ENCODE measurements at places on chromosomes 3 and 15. TPM values are rescaled to one million over a fixed set of nuclear protein-coding genes. Genes with fewer than 3 reads are reported as not detected.

The MRPL3 gene
- 83.7 TPM for polyA plus RNA-seq

The KBTBD12 gene
- polyA plus RNA-seq = 1.2 TPM

DNA sequence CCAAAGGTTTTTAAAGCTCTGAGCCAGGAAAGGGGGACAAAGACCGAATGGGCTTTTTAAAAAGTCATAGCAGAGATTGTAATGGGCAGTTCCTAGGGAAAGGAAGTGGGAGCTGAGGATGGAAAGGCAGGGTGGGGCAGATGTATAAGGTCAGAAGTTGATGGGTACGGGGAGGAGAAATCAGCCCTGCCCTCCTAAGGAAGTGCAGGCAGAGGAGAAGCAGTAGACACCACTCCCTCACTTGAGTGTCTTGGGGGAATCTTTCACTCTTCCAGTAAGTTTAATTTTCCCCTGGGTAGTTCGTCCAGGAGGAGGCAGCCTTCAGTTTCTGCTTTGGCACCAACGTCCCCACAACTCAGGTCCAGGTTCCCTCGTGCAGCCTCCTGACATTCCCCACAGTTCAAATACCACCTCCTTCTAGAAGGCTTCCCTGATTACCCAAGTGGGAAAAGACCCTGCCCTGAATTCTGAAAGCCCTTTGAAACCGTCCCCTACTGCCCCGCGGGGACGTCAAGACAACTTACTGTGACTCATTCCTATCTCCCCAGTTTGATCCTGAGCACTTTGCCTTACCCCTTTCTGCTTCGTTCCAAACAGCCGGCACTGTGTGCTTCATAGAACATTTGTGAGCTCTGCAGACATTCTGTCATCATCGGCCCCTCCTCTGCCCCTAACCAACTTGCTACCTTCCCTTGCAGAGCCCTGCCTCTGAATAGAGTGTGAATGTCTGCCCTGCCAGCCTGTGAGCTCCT lies 14.3 kb upstream of the SRP14 start:
- no peak for DNase-seq

- DNase-seq = no peak
Observed at GRCh38 chr15:86751116-86751515, 671.4 kb downstream of the AGBL1 start.

GRCh38 chr15:40003116-40003916 lies 35.7 kb downstream of the SRP14 start:
- no peak for DNase-seq

DNA sequence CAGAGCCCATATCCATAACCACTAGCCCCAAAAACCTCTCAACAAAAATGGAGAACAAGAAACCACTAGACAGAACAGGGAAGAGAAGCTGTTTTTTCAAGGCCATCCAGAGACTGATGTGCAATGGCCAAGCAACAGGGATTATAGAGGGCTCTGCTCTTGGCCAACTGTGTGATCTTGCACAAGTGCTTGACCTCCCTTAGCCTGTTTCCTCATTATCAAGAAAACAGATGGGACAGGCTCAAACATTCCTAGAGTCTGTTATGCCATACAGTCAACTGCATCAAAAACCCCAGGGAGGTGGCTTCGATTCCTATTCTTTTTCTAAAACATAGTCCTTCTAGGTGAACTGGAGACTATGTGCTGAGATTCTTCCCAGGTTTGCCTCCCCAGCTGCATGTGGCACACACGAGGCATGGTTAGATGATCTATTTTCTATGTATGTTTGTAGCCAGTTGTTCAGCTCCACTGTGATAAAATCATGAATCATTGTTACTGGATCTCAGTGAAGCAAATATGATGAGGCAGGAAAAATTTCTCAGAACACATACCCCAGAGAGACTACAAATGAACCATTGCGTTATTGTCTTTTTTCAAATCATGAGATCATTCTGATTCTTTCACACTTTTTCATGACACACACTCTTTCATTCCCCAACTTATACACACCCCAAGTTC lies 132.9 kb upstream of the TGFBR2 start:
- DNase-seq = no peak
